ENCODE measurements at places on chromosomes 16 and 17.

DNA sequence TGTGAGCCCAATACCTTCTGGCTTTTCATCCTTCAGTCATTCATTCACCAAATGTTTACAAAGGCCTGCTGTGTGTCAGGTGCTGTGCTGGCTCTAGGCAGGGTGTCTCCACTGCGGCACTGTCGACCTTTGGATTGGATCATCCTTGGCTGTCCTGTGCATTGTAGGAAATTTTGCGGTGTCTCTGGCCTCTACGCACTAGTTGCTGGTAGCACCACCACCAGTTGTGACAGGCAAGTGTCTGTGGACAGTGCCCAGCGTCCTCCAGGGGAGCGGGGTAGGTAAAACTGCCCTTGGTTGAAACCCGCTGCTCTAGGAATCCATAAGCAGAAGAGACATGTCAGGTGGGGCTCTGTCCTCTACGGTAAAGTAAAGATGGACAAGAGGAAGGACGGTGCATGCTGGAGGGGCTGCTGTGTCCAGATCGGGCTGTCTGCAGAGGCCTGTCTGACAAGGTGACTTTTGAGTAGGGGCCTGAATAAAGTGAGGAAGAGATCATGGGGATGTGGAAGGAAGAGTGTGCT lies 123.7 kb downstream of the SNX29 start:
- no peak for DNase-seq

DNA sequence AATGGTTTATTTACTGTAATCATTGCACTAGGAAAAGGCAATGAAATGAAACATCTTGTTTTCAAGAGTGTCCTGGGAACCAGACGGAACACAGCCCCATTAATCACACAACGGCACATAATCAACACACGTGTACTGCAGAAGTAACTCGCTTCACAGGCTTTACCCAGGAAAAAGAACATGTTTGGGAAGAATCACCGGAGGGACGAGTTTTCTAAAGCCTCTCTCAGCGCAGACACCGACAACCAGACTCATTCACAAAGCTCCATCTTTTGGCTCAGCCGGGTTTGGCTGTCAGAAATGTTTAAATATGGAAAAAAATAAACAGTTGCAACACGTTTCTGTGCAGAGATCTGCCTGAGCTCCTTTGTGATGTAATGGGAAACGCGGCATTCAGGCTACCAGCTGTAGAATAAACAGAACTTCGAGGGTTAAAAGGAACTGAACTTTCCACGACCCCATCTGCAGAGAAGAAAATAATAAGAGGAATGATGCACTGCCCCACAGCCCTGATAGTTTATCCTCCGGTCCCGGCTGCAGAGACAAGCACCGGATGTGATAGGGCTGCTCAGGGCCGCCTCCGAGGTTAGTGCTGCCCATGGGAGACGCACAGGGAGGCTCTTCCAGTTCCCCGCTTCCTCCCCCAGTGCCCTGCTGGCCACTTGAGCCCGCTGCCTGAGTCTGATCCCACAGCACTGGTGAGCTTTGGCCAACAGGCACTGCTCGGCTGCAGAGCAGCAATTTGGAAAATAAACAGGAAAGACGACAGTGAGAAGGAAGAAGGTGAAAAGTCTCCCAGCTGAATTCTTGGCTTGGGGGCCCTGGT lies 119.8 kb downstream of the HIC1 start:
- DNase-seq, result no peak

GRCh38 chr16:28984619-28985135 lies at the start of gene LAT:
TSS of gene LAT (plus strand) at chr16:28985052. CDS start at chr16:28985418, 366 bp downstream.
- DNase-seq, result peak; percentile 79

DNA sequence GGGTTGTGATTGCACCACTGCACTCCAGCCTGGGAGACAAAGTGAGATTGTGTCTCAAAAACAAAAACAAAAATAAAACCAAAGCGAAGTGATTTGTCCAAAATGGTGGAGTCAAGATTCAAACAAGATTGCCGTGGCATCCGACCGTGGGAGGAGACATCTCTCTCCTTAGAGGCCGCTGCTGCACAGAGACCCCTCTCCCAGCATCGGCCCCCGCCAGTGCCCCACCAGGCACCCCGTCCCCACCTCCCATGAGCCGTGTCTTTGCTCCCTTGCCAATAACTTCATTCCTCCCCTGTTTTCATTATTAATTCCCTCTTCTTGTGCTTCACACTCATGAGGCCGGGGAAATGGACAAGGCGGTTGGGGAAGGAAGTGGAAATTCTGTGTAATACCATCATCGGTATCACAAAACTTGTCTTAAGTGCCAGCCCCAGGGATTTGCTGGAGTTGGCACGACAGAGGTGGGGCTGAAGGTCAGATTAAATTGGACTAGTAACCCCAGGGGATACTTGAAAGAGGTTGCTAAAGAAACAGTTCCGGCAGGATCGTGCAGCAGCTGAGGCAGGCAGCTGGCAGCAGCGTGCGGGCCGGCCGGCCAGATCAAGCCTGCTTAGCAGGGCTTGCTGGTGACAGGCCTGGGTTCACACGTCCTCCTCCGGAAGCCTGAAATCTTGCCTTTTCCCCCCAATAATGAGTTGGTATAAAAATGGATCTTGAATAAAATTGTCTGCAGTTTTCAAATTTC lies 66.8 kb downstream of the RTN4RL1 start:
- no peak for DNase-seq

- no peak for DNase-seq
Measured at GRCh38 chr16:16915771-16916170, 536.8 kb downstream of the NPIPA7 start.

DNA sequence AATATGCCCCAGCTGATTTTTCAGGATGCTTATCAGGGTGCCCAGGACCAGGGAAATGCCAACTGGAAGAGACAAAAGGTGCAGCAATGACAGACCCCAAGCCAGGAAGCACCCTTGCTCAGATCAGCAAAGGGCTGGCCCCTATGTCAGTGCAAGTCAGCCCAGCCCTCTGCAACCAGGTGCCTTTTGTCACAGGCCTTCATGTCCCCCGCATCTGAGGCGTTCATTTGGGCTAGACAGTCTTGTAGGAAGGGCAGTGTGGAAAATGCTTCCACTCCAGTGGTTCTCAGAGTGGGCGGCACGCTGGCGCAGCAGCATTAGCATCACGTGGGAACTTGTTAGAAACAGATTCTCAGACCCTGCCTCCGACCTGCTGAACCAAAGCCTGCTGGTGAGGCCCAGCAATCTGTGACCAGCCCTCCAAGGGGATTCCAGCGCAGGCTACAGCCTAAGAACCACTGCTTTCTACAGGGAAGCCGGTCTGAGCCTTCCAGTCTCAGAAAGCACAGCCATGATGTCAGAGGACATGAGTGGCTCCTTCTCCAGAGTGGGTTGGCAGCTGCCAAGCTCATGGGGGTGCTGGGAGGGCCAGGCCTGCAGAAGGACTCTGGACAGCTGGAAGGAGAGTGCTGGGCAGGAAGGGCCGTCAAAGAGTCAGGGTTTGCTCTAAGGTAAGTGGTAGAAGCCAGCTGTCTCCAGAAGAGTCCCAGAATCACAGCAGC lies 13.1 kb downstream of the SLC47A2 start:
- no peak for DNase-seq

GRCh38 chr16:57245472-57246113 lies 534 bp downstream of the ARL2BP start:
- no peak for DNase-seq

- no peak for DNase-seq
Measured at GRCh38 chr16:78523212-78523985, 423.9 kb downstream of the WWOX start.

DNA sequence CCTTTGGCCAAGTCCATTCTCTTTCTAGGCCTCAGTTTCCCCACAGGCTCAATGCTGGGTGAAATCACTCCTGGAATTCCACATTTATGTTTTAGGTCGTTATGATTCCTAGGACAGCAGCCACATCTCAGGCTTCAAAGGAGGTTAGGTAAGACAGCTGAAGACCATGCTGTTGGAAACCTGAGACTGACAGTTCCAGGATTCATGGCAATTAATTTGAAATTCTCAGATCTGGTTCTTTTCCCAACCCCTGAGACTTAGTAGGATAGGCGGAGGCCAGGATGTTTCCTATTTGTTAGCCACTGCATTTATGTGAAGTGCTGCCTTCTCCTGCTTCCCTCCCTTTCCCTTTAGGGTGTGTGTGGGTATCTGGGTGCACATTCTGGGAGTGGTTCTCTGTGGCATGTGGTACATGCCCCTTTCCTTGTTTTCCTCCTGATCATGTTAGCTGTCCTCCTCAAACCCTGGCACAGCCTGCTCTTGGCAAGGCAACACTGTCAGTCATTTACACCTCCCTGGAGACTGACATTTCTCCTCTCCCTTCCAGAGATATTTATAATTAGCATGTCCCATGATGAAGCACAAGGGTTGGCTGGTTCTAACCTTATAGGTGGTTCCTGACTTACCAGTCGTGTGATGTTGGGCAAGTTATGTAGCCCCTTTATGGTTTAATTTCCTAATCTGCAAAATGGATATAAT lies 91.4 kb upstream of the SALL1 start:
- no peak for DNase-seq

Measured in stimulated activated CD4-positive, alpha-beta T cell treated with anti-CD3 and anti-CD28 coated beads, Interleukin-4, amount 100 ng/mL, for 1 hour (primary cell).